Gastroesophageal sphincter (tissue), 4 donors: ENCODE measurements at places on chromosomes 11 and 22. TPM values are rescaled to one million over a fixed set of nuclear protein-coding genes. Genes with fewer than 3 reads are reported as not detected.

Gene CARD16
- 3.0 TPM for total RNA-seq

Gene HBG1
- total RNA-seq: not detected

Gene CCDC73
- total RNA-seq: not detected

Gene SERHL2
- 6.1 TPM for total RNA-seq

Gene GLYAT
- 0.67 TPM for total RNA-seq

Gene PTPRCAP
- total RNA-seq: 3.5 TPM

Gene C11orf42
- total RNA-seq: not detected

Gene HBE1
- 0.67 TPM for total RNA-seq

Gene PKP3
- total RNA-seq: 1.1 TPM

Gene TPH1
- total RNA-seq: 0.47 TPM

Gene UPK3A
- not detected for total RNA-seq

Gene SNAP29
- total RNA-seq: 33.8 TPM

Gene TRIM48
- total RNA-seq: not detected

Gene GGT1
- total RNA-seq: 0.47 TPM

Gene EEF1G
- 1,070 TPM for total RNA-seq

Gene IFITM10
- total RNA-seq: 0.85 TPM

Gene PLA2G6
- total RNA-seq: 26.4 TPM

Gene TRIM66
- total RNA-seq: 1.4 TPM

Gene P2RY6
- total RNA-seq: 1.9 TPM

Gene OR2D2
- not detected for total RNA-seq

Gene LRRC32
- total RNA-seq: 27.1 TPM

Gene CCDC15
- 0.69 TPM for total RNA-seq

Gene CTSF
- 85.2 TPM for total RNA-seq

Gene KRTAP5-11
- total RNA-seq: not detected

Gene KCNJ1
- not detected for total RNA-seq

Gene KCNE3
- total RNA-seq: 5.9 TPM

Gene MMP27
- total RNA-seq: not detected

Gene XKR3
- total RNA-seq: not detected

Gene OR5P2
- not detected for total RNA-seq

Gene TEX12
- not detected for total RNA-seq

Gene OVOL1
- not detected for total RNA-seq
